T-cell (primary cell): ENCODE measurements at places on chromosomes 1 and 21.

- DNase-seq = no peak
These were observed 38.9 kb upstream of the MAP10 start for GRCh38 chr1:232766241-232766890.

DNA sequence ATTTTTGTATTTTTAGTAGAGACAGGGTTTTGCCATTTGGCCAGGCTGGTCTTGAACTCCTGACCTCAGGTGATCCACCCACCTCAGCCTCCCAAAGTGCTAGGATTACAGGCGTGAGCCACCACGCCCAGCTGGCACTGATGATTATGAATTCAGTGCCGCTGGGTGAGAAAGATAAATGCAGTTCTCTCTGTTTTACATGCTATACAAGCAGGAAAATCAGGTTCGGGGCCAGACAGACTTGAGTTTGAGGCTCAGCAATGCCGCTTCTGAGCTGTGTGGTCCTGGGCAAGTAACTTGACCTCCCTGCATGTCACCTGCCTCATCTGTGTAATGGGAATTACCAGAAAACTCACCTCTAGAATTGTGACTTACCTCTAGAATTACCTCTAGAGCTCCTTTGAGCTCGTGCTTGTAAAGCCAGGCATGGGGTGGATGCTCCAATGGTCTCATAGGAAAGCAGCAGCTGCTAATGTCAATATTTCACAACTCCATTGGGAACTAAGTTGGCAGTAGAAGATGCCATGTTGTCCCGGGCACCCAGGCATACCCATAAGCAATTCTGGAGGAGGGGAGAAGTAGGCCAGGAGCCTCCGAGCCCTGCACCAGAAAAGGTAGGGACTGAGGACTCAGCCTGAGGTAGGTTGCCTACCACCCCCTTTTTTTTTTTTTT lies 119.8 kb upstream of the SLC25A33 start:
- DNase-seq = no peak

- no peak for DNase-seq
These were observed 52.1 kb upstream of the SLC44A3 start for GRCh38 chr1:94768036-94768435.

DNA sequence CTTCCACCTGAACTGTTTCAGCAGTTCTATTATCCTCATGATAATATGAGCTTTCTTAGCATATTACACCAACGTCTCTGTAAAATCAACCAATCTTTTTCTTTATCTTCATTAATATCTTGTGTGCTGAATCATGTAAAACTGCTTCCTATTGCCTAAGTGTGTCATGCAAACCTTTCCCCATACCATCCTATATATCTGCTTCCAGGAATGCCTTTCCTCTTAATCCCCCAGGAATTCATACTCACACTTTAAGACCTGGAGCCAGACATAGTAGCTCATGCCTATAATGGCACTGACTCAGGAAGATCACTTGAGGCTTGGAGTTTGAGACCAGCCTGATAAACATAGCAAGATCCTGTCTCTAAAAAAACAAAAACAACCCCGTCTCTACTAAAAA lies 183.9 kb downstream of the NRIP1 start:
- DNase-seq = no peak

- no peak for DNase-seq
These were observed 37.2 kb upstream of the SIM2 start for GRCh38 chr21:36661511-36662309.

- DNase-seq = no peak
These were observed 371 bp upstream of the ODF2L start for GRCh38 chr1:86396498-86396890.

- DNase-seq = no peak
These were observed 30.1 kb downstream of the NFASC start for GRCh38 chr1:204900721-204901120.

DNA sequence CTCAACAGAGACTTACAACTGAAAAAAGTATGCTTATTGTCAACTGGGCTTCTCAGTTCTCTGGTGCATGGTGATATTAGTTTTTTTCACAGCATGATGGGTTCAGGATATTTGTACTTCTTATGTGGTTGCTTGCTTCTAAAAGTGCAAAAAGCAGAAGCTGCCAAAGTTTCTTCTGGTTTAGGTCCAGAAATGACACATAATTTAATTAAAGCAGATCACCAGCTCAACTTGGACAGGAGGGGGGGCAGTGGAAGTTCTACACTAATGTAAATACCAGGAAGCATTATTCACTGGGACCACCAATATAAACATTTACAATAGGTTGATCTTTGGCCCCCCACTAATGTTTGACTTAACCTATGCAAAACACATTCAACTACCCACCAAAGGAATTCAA lies 354.8 kb upstream of the BRINP3 start:
- no peak for DNase-seq

GRCh38 chr1:29943034-29943433 lies 706.7 kb downstream of the PTPRU start:
- DNase-seq = no peak

DNA sequence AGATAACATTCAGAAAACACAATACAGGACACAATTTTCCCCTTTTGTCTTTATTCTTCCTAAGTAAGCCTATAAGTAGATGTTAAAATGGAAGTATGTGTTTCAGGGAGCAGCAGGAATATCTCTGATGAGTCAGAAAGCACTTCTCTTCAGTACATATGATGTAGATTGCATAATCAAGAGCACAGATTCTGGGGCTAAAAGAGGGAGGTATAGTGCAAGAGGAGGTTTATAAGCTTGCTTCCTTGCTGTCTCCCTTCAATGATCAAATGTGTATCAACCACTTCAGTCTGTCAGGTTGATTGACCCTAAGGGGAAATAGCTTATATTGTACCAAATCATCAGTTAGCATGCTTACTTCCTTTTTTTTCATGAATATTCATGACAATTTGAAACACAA lies 822.8 kb downstream of the BRINP3 start:
- DNase-seq = no peak

DNA sequence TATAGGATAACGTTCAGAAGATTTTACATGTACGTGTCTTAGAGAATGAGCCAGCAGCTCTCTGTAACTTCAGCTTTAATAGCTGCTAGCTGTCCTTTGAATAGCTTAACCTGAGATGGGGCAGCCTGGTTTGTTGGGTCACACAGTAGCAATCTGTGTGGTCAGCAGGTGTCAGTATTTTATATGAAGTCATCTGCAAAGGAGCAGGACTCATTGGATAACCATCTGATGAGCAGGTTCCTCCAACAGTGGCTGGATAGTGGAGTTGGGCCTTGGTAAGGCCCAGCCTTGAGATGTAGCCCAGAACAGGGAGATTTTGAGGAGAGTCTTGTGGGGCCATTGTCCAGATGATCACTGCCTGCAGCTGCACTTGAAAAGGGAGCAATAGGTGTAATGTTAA lies 6.4 kb downstream of the GSTM5 start:
- no peak for DNase-seq

- DNase-seq = no peak
These were observed 239.1 kb upstream of the TMEM51 start for GRCh38 chr1:14914351-14914988.

- DNase-seq = no peak
These were observed 190.5 kb downstream of the SEC16B start for GRCh38 chr1:177779166-177779965.

DNA sequence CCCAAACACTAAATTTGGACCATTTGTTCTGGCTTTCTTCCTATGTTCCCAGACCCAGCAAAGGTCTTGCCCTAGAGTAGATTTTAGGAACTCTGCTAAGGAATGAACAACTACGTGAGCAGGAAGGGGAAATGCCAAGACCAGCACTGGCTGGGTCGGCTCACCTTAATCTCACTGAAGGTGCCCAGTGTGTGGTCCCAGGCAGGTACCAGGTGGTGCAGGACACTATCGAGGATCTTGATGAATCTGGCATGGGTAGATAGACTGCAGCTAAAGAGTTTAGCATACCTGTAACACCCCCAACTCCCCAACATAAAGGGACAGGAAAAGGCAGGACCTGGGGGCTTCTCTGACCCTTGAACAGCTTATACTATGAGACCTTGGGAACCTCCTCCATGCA lies 3.0 kb downstream of the HECTD3 start:
- no peak for DNase-seq

GRCh38 chr1:40421431-40422384 lies 28.6 kb upstream of the ZFP69B start:
- DNase-seq = no peak

DNA sequence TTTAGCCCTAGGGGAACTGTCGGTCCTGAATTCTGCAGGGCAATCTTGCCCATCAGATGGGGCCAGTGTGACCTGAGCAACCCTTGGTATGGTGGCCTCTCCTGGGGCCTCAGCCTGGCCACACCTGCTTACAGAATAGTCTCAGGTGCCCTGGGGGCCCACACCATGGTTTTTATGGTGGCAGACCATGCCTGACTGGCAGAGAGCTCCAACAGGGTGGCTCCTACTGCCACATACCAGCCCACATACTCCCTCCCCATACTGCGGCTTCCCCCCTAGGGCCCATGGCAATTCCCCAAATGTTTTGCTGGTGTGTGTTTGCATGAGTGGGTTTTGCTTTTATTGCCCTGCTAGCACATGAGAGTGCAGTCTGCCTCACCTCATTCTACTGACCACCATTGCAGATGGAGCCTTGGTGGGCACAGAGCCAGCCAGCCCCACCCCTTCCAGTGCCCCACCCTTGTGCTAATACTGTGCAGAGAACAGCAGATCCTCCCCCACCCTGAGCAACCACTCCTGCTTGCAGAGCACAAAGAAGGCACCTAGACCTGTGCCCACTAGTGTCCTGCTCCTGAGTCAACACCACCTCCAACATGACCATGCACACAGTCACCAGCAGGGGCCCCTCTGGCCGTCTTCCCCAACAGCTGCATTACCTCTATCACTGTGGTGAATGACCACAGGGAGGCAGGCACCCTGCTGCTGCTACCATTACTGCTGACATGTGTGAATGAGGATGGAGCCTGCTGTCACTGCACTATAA lies 86.8 kb downstream of the GDAP2 start:
- DNase-seq = no peak

GRCh38 chr1:66532798-66533783 lies 862 bp upstream of the SGIP1 start:
- no peak for DNase-seq

DNA sequence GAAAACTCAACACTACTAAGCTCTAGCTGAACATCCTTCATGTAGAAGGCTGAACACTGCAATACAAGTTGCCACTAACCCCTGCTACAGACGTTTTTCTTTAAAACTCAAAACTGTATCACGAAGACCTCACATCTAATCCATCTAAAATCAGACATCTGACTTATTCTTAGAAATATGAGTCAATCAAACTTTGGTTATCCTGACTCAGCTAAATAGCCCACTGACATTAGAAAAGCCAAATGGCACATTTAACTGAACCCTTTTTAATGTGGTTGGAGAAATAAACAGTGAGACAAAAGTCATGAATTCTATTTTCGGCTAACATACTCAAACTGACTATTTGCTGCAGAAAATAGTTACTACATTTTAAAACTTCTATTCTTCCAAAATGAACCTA lies 35.6 kb downstream of the WLS start:
- DNase-seq = no peak
